ENCODE measurements at places on chromosomes 3 and 15.

DNA sequence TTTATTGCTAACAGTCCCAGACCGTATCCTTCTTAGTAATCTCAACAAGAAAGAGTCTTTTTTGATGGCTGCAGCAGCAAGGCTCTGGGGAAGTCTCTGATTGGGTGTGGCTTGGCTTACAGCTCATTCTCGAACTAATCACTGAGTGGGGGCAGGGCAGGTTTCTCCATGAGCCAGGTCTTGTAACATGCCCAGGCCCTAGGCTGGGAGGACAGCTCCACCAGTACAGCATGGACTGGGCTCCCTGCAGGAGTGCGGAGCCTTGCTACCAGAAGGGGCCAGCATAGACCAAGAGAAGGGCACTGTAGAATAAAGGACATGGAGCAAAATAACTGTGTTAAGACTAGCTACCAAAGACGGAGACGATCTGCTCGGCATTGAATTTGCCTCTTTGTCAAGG lies 7.2 kb downstream of the CD276 start:
- peak; percentile 37 for DNase-seq

DNA sequence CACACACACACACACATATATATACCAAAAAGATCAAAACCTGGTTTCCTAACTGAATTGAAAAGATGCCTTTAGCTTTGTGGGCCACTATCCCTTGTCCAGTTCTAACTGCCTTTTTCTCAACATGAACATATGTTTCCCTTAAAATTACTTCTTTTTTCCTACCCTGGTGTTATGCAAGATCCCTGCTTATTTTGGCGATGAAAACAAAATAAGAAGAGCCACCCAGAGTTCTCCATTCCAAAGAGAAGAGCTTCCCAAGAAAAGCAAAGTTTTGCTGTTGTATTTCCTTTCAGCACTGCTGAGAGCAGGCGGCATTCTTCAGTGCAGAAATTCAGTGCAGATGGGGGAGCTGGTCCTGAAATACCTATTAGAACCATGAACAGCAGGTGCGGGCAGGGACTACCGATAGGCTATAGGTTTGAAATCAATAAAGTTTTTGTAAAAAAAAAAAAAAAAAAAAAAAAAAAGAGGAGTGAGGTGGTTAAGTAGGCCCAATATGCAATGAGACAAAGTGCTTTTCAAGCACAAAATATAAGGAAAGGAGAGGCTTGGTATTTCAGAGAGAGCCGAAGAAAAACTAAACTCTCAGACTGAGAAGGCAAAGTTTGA lies 238.0 kb downstream of the FOXP1 start:
- DNase-seq: no peak

GRCh38 chr3:6396631-6397030 lies 464.3 kb upstream of the GRM7 start:
- no peak for DNase-seq

DNA sequence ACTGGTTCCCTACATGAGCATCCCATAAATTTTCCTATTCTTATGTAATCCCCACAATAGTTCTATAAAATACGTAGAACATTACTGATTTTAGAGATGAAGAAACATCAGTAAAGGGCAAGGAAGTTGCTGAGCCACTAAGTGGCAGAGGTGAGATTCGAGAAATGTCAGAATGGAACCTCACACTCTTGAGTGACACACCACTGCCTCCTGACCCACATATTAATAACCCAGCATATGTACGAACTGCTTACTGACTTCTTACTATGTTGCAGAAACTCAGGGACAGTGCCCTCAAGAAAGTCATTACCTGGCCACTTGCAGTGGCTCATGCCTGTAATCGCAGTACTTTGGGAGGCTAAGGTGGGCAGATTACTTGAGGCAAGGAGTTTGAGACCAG lies 1022.4 kb downstream of the FHIT start:
- no peak for DNase-seq

DNA sequence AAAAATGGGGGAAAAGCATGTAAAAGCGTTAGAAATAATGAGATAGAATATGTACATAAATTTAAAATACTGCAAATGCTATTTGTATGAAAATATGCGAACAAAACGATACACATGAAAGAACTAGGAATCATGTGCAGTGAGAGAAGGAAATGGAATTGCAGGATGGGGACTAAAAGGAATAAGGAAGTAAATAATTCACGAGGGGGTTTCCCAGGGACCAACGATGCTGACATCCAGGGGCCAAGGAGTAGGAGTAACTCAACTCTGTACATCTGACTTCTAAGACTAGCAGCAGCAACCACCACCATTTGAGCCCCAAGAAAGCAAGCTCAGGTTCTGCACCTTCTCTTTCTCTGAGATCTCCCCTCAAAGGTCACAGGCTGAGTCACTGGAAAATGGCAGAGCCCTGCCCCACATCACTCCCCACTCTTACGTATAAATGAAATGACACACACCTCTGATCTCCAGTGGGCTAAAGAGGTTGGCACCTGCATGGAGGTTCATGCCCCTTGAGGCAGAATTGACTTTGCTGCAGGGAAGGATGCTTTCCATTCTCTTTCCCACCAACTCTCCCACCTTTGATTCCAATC lies 100.0 kb upstream of the DLG1 start:
- DNase-seq: peak; percentile 46

DNA sequence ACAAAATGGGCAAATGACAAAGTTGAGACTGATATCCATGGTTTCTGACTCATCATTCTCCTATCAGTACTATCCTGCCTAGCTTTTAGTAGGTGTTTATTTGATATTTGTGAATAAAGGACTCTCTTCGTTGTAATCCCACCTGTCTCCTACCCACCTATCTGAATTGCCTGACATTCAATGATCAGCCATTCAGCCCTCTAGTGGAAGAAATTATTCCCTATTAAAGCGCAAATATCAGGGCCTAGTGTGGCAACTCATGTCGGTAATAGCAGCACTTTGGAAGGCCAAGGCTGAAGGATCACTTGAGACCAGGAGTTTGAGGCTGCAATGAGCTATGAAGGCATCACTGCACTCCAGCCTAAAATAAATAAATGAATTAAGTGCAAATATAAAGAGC lies 195.7 kb upstream of the SETMAR start:
- no peak for DNase-seq

- DNase-seq: no peak
Observed at GRCh38 chr3:119140466-119140865, 5.5 kb upstream of the TEX55 start.

- DNase-seq: peak; percentile 68
Observed at GRCh38 chr15:73677146-73677607, 7.0 kb upstream of the CD276 start.

DNA sequence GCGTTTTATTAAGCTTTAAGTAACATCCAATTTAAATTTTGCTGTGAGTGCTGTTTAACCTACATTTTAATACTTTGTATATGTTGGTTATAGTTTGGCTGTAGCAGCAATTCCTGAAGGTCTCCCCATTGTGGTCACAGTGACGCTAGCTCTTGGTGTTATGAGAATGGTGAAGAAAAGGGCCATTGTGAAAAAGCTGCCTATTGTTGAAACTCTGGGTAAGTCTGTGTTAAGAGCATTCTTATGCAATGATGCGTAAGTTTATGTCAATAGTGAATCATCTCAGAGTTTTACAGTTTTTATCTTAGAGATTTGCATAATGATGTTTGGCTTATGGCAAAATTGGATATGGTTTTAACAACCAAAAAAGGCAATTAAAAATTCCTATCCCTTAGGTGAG lies 62.7 kb downstream of the ASTE1 start:
- no peak for DNase-seq

- DNase-seq: no peak
Observed at GRCh38 chr3:47577583-47578118, 1.0 kb downstream of the CSPG5 start.

GRCh38 chr3:160830796-160831195 lies 74.8 kb downstream of the PPM1L start:
- no peak for DNase-seq

- no peak for DNase-seq
Observed at GRCh38 chr3:66154444-66154861, 66.3 kb upstream of the SLC25A26 start.

DNA sequence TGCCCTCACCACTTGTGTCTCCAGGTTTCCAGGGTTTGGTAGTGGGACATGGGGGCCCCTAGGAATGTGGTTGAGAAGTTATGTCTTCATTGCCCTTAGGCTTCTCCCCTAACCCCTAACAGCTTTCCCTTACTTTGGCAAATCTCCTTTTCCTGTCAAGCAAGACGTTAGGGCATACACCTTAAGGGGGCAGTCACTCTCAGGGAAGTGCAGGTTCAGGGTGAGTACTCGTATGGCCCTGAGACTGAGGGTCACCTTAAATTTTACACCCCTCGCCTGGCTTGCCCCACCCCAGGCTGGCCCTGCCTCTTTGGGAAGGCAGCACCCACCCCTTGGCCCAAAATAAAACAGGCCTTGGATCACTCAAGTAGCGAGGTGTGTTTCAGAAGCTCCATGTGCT lies 33.5 kb downstream of the POLR2M start:
- DNase-seq: no peak

- no peak for DNase-seq
Observed at GRCh38 chr3:173800154-173800553, 402.6 kb downstream of the NLGN1 start.
